G401 (cell line): ENCODE measurements at places on chromosomes 2 and 18. TPM values are rescaled to one million over a fixed set of nuclear protein-coding genes. Genes with fewer than 3 reads are reported as not detected.

Gene SKA1
- total RNA-seq, result 16.7 and 32.6 TPM in 2 replicates

DNA sequence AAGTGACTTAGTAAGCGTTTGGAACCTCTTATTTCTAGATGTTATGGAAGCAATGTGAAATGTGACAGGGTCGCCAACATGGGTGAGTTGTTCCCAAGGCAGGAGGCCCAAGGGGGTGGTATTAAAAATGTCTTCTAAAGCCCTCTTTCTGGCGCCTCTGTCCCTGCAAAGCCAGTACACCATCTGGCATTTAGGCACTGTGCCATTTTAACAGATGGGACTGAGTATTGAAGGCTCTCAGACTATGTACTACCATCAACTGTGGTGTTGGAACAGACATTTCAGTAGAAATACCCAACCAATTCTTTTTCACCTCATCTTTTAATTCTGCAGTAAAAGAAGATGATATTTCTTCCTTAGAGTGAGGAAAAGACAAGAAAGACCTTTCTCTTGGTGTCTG, 384.5 kb upstream of the MMADHC start:
- DNase-seq, result peak; percentile 97

DNA sequence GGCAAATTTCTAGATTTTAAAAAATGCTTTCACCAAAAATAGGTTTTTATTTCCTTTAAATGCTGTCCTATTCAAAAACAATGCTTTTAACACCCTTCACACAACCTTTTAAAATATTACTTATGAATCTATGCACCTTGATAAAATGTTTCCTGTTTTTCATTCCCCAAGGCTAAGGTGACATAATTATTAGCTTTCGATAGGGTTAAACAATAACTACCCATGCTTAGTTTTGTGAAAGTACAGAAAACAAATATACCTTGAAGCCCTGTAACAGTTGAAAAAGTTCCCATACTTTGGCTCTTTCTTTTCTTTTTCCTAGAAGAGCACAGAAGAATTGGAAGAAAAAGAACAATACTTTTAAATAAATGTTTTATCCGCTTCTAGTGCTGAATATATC, 54.9 kb upstream of the ITPRID2 start:
- no peak for DNase-seq

- no peak for DNase-seq
Measured at GRCh38 chr2:200788121-200788718, 23.5 kb upstream of the BZW1 start.

DNA sequence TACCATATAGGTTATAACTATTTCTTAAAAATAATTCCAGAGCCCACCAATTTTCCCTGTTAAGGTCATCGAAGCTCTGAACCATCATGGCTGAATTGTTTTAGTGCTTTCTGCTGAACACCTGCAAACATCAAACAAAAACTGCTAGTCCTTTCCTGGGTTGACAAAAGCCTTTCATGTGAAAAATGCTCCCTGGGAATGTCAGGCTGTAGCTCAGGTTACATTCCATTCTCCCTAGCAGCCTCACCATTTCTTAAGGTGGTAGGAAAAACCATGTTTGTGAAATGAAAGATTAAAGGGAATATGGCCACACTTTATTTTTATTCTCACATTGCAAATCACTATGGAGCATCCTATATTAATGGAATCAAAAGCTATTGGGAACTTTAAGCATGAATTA, 5.7 kb downstream of the TCF4 start:
- DNase-seq, result peak; percentile 58

Gene ST6GAL2
- not detected in 2 replicates for total RNA-seq

DNA sequence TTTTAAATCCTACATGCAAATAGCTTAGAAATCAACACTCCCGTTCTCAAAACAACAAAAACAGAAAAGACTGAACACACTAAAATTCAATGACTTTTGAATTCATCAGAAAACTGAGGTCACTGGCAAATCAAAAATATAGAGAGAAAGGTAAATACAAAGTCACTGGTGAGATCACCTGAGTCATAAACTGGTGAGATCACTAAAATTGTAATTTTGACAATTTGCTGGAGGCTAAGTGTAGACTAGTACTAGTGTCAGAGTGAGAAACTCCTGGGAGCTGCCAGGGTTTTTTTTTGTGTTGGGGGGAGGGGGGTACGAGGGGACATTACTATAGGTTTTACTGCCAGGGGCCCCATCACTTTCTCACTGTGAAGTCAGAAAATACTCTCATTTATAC, 1876.0 kb upstream of the CELF4 start:
- DNase-seq, result no peak

Gene CRYGD
- total RNA-seq, result not detected in 2 replicates

DNA sequence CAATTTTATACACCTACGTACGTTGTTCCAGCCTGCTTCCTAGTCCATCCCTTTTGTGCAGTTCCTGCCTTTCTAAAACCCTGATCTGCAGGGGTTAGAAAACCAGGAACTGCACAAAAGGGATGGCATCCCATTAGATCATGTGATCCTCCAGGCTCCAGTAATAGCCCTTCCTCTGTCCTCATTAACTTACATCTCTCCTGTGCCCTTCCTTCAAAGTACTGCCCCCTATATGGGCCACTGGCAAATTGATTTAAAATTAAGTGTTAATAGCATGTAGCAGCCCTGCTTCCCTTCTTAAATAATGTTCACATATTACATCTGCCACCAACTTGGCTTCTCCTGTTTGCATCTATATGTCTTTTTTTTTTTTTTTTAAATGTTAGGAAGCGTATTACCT, 61.3 kb upstream of the NXPH2 start:
- no peak for DNase-seq

Gene ZBTB7C
- not detected in 2 replicates for total RNA-seq

DNA sequence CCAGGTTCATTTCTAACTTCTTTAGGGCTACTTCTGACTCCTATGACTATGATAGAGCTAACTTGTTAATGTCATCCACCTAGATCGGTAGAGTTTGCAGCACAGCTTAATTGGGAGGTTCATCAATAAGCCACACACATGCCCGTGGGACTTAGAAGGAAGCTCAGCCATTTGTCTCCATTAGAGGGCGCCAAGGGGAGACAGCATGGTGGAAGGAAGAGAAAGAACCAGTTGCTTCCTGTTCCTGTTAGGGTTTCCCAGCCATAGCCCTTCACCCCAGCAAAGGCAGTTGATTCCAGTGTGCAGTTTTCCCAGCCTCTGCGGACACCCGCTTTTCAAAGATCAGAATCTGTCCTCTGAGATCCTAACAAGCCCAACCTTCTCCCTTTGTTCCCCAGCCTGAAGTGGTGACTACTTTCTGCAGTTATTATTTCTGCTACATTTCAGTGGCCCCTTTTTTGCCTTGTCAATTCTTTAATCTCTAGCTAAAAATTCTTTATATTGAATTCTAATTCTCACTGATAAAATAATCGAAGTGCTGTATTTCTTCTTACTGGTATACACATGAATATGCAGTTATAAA, 30.3 kb downstream of the MAIP1 start:
- DNase-seq, result peak; percentile 64

DNA sequence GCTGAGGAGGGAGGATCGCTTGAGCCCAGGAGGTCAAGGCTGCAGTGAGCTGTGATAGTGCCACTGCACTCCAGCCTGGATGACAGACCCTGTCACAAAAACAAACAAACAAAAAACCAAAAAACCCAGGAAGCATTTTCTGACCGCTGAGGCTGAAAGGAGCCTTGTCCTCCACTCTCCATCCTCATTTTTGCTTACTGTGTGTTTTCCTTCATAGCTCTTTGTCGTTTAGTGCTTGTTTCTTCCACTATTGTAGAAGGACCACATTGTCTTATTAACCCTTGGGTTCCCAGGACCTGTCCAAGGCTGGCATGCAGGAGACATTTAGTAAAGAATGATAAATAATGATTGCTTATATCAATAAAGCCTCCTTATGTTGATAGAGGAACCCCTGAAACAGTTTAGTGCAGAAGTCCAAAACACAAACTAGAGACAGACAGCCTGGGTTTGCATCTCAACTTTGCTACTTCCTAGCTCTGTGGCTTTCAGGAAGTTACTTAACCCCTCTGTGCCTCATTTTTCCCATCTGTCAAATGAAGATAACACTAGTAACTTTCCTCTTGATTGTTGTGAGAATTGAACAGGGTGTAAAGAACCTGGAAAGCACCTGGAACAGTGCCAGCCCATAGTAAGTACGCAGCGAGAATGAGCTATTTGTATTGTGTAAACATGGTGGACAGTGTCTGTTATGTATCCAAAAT, 126.0 kb downstream of the LPIN1 start:
- DNase-seq, result no peak

Gene IL1B
- total RNA-seq, result not detected in 2 replicates

- DNase-seq, result peak; percentile 2
Measured at GRCh38 chr2:241123816-241124536, 21.9 kb upstream of the MTERF4 start.

Gene UGT1A8
- not detected in 2 replicates for total RNA-seq

DNA sequence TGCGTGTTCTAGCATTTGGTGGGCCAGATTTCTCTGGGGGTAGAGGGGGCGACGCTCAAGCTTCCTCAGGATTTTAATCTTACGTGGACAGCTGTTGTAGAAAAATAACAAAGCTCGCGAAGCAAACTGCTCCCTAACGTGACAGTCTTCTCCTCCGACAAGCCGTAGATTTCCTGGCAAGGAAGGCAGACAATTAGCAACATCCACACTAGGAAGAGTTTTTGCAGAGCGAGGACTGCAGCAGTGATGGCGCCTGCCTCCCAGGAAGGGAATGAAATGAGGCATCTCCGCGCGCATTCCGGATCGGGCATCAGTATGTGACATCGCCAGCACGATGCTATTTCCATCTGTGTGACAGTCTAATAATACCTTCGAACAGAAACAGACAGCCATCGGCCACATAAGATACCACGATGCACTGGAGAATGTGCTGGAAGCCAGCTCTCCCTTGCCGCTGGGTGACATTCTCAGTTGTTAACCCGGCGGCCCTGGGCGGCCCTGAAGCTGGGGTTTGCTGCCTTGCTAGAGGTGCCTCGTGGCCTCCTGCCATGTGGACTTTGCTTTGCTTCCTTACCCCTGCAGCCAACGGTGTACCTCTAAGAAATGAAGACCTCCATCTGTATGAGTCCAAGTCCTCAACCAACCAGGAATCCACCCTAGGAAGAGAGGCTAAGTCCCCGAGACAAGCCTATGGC, 101.8 kb upstream of the AGAP1 start:
- DNase-seq, result no peak

- no peak for DNase-seq
Measured at GRCh38 chr2:69309351-69310110, 77.5 kb downstream of the GFPT1 start.

DNA sequence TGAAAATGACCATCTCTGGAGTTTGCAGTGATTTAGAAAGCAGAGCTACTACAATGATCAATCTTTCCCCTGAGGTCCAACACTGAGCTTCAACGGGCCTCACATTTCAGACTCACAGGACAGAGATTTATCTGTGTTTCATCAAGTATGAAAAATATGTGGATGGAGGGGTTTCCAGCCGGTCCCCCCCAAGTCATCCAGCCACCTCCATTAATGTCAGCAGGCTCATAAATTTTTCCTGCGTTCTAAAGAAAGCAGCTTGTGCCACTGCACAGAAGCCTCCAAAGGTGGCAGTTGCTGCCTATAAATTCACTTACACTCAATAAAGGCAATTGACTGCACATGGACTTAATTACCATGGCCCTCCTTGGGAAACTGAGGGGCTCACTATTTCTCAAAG, 117.4 kb upstream of the ACKR3 start:
- DNase-seq, result no peak

Gene PCGF1
- 38.2 and 39.9 TPM in 2 replicates for total RNA-seq

DNA sequence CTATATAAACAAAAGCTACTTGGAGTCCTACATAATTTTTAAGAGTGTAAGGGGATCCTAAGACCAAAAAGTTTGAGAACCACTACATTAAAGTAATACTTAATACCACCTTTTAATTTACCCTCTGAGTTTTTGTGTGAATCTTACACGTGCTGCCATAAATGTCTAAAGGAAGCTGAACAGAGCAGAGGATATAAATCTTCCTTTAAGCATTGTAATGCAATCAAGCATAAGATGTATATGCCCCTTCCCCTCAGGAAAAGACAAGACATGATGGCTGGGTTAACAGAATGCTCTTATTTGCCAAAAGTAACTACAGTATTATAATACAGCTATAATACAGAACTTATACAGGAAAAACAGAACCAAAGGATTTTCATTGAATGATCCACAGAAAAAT, 2.9 kb downstream of the ESCO1 start:
- DNase-seq, result no peak

GRCh38 chr18:60197671-60198462, 174.7 kb downstream of the MC4R start:
- DNase-seq, result no peak

Gene LYG2
- total RNA-seq, result not detected in 2 replicates

- no peak for DNase-seq
Measured at GRCh38 chr18:69889009-69889408, 58.7 kb downstream of the CD226 start.

DNA sequence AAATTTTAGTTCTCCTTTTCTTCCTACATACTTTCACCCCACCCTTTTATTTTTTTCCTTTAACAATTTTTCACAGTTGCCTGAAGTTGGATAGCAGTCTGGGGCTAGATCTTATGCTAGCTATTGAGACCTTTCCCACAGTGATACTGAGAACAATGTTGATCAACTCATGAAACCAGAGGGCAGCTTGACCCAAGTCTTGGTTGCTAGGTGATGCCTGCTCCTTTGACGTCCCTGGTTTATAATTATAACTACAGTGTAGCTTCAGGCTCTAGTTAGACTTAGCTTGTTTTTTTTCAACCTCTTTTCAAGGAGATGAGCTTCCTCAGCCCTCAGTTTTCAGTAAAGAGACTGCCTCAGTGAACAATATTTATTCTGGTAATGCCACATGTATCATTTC, 648.5 kb downstream of the IRS1 start:
- DNase-seq, result no peak

GRCh38 chr2:143431316-143431715, 302.1 kb downstream of the ARHGAP15 start:
- no peak for DNase-seq

Gene CFC1
- not detected in 2 replicates for total RNA-seq

Gene IMPACT
- 32.1 and 47.6 TPM in 2 replicates for total RNA-seq

- DNase-seq, result no peak
Measured at GRCh38 chr2:176109946-176110345, 2.9 kb downstream of the HOXD11 start.

Gene NOSTRIN
- total RNA-seq, result not detected in 2 replicates

DNA sequence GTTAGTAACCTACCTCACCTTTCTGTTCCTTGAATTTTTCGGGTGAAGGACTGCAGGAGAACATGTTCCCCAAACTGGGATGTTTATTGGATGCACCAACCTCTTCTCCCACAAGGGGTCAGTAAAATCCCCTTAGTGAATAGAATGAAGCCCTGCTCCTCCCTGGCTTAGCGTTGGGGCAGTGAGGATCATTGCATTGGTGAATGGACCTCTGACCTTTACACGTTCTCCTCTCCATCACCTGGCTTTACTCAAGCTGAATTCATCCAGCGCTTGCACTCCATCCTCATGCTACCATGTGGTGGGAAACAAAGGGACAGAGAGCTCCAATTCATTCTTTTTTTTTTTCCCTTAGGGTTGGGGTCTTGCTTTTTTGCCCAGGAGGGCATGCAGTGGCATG, 157.2 kb downstream of the MIB1 start:
- DNase-seq, result peak; percentile 20
